ENCODE measurements at places on chromosomes 13 and 19.

DNA sequence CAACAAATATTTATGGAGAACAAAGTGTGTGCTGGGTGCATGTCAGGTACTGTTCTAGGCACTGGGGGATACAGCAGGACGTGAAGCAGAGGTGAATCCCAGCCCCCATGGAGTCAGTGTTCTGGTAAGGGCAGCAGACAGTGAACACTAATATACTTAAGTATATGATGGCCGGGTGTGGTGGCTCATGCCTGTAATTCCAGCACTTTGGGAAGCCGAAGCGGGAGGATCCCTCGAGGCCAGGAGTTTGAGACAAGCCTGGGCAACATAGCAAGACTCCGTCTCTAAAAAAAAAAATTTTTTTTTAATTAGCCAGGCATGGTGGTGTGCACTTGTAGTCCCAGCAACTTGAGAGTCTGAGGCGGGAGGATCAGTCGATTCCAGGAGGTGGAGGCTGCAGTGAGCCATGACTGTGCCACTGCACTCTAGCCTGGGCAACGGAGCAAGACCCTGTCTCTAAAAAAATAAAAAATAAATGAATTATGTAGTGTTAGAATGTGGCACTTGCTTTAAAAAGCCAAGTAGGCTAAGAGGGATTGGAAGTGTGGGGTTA is 22.6 kb downstream of the CHST8 start:
- no peak for DNase-seq

DNA sequence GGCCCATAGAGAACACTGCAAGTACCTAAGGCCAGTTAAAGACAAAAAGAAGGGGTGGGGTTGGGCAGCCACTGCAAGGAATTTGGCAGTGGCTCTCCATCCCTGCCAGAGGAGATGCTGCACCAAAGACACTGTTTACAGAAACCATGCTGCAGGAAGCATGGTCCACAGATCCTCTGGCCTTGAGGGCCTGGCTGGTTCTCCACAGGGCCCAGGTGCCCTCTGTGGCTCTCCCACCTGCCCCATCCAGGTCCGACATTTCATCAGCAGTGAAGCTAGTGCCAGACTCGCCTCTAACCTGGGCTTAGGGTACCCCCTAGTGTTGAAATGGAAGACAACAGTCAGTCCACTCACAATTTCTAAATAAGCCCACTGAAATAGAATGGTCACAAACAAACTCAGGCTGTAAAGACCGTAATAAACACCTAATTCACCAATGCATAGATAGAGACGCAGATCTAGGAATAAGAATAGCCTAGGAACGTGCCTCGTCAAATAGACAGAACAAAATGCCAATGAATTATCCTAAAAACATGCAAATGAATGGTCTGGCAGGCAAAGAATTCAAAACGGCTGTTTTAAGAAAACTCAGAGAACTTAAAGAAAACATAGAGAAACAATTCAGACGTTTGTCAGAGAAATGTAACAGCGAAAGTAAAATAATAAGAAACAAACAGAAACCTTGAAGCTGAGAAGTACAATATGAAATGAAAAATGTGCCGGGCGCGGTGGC is 23.3 kb downstream of the LYPD4 start:
- peak; percentile 10 for DNase-seq

- no peak for DNase-seq
Observed at GRCh38 chr13:54210397-54211049, 1181.9 kb downstream of the OLFM4 start.

GRCh38 chr13:74346960-74347359 is 212.8 kb upstream of the KLF12 start:
- DNase-seq, result no peak

- no peak for DNase-seq
Observed at GRCh38 chr19:47107202-47107952, 6.2 kb downstream of the ZC3H4 start.

- no peak for DNase-seq
Observed at GRCh38 chr19:38149661-38150061, 74.4 kb downstream of the DPF1 start.

DNA sequence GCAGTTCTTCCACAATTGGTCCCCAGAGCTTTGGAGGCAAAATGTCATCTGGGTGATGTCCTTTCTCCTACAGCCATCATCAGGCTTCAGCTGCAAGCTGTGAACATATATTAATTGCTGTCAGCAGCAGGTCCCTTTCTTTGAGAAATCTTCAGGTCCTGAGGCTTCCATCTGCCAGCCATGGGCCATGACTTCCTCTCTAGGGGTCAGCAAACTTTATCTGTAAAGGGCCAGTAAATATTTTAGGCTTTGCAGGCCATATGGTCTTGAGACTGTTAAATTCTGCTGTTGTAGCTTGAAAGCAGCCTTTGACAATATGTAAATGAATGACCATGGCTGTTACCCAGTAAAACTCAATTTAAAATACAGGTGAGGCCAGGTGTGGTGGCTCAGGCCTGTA is 27.1 kb downstream of the SERP2 start:
- no peak for DNase-seq

DNA sequence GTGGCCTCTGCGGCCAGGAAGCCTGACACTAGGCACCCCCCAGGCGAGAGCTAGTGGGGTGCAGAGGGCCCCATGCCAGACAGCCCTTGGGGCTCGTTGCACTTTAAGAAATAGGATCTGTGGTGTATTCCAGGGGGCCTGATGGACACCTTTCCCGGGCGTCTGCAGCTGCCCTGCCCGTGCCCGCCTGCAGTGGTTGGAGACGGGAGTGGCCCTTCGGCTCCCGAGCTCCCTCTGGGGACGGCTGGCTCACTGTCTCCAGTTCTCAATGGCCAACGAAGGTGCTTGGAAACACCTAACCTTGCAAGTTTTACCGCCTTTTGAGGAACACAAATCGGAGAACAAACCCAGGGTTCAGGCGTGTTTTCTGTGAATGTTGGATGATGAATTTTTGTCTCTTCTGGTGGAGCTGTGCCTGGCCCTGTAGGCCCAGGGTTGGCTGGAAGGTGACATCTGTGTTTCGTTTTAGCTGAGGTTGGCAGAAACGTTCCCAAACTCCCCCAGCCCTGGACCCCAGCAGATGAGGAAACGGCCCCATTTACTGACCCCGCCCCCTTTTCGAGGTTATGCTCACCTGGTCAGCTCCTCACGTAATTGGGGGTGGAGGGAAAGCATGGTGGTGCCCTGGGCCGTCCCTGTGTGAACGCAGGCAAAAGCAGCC is 17.4 kb upstream of the NPAS1 start:
- no peak for DNase-seq

DNA sequence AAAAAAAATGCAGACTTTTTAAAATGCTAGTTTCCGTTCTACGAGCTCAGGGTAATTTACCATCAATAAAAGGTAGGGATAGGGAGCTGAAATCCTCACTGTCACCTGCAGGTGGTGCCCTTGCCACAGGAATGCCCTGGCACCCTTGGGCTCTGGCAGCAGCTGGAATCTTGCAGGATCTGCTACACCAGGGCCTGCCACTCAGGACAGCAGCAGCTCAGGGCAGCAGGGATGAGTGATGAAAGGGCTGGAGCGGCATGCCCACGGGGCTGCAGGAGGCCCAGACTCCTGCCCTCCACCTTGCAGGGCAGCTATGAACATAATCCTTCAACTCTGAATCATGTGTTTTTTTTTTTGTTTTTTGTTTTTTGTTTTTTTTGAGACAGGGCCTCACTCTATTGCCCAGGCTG is 54.0 kb downstream of the GNG7 start:
- DNase-seq, result peak; percentile 43

DNA sequence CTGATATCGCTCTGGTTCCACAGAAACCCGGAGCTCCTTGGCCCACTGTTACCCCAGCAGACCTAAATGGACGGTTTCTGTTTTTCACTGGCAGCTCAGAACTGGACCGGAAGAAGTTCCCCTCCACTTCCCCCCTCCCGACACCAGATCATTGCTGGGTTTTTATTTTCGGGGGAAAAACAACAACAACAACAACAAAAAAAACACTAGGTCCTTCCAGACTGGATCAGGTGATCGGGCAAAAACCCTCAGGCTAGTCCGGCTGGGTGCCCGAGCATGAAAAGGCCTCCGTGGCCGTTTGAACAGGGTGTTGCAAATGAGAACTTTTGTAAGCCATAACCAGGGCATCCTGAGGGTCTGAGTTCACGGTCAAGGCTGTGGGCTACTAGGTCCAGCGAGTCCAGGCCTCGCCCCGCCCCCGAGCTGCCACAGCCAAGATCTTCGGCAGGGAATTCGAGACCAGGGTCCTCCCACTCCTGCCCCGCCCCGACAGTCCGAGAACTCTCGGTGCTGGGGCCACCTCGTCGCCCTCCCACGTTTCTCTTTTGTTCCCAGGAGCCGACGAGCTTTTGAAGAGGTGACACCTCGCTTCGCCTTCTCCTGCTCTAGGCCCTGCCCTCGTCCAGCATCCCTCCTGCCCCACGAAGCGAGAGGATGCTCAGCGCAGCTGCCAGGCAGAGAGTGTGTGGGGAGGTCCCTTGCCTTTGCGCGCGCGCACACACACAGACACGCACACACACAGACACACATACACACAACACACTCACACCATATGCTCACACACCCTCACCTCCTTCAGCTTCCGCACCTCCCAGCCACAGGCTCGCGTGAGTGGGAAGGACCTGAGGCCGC is 8.8 kb downstream of the ZIC2 start:
- no peak for DNase-seq

DNA sequence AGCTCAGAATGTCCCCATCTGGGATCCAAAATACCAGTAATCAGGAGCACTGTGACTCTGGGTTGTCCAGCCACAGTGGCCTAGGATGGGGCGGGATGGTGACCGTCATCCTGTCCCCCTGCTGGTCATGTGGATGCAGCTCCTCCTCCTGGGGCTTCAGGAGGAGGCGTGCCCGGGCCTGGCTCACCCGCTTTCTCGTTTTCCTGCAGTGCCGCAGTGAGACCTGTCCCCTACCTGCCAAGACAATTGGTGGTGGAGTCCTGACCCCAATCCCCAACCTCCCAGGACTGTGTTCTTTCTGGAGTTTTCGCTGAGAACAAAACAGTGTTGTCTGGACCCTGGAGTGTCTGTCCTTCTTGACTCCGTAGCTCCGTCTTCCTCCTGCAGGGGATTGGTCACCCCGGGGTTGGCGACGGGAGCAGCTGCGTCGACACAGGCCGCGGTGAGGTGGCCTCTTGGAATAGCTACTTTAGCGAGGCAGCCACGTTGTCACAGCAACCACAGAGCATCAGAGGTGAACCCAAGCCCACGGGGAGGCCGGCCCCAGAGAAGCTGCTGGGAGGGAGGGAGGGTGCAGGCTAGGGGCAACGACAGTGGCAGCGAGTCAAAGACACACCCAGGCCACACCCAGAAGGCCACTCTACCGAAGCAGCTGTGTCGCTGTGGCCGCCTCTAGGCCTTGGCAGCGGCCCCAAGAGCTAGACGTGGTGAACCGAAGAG is 10.2 kb upstream of the EMC10 start:
- DNase-seq, result no peak

DNA sequence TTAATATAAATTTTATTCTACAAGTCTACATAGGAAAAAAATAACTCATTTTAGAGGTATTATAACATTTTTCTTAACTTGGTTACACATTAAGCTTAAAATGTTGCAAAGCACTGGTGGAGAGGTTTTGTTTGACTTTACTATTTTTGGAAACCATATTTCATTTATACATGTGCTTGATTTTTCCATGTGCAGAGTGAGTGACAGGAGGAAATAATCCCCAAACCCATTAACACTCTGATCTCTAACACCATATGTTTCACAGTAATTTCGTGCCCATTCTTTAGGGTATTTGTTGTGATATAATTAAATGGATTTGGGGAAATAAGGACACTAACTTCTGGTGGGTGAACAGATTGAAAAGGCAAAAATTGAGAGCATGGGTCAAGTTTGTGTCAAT is 2124.4 kb upstream of the PCDH20 start:
- no peak for DNase-seq

GRCh38 chr19:50882188-50882587 is 8.9 kb downstream of the KLK2 start:
- DNase-seq, result no peak

DNA sequence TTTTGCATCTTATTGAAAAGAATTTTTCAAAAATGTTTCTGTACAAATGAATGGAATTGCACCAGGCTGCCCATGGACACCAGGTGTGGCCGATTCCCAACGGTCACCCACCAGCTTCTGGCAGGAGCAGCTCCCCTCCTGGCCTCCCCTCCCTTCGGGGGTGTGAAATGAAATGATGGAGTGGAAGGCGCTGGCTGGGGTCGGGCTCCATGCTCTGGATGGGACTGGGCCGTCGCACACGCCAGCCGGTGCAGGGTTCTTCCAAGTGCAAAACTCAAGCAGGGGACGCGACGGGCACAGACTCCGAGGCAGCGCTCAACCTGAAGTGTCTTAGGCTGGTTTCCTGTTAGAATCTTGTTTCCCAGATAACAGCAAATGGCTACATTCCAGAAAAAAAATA is 21.9 kb downstream of the C19orf44 start:
- DNase-seq, result no peak

DNA sequence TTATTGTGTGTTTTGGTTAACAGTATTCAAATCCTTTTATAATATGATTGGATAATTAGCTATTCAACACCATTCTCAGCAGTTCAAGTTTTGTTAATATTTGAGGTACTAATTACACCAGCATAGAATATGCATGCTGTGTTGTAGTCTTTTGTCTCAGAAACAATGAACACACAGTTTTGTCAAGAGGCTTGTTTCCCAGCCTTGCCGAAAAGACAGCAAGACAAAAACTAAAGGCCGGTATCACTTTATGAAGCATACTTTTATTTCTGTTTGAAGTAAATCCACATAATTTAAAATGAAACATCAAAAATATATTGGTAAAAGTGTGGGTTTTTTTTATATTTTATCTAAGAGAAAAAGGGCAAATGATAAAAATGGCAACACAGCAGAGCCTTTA is 7.5 kb downstream of the GPR180 start:
- DNase-seq, result no peak

GRCh38 chr13:27919659-27919933 is 204 bp upstream of the PDX1 start:
- DNase-seq, result no peak

DNA sequence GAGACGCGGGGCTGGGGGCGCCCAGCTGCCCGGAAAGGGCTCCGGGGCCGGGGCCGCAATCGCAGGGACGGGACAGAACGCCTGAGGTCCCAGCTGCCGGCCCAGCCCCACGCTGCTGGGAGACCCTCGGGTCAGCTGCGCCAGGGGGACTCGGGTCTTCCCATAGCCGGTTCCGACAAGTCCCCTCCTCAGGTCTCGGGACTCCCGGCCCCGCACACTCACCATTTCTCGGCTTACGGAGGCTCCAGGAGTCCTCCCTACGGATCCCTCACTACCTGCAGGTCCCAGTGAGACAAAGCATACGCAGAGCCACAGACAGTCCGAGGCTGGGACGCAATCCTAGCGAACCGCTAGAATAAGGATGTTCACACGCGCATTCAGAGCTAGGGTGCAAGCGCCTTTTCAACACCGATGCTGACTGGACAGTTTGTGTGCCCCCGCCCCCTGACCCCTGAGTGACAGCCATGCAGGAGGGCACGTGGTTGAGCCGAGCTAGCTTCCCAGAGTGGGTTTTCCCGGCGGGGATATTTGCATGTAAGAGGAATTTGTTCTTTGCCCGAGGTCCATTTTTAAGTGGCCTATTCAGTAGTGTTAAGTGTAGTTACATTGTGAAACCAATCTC is 13.6 kb downstream of the ZNF490 start:
- DNase-seq, result no peak

GRCh38 chr19:15976836-15977689 is 28.3 kb downstream of the OR10H4 start:
- DNase-seq, result no peak
